Right renal cortex interstitium (tissue), 3 donors: ENCODE measurements at places on chromosomes 2 and 18. TPM values are rescaled to one million over a fixed set of nuclear protein-coding genes. Genes with fewer than 3 reads are reported as not detected.

Gene TWIST2
- 3.5 TPM for polyA plus RNA-seq

- no peak for DNase-seq
Measured at GRCh38 chr2:165407466-165407865, 62.0 kb upstream of the CSRNP3 start.

GRCh38 chr2:163187995-163188655, 349.6 kb upstream of the KCNH7 start:
- no peak for DNase-seq

GRCh38 chr2:224901121-224901676, 141.1 kb downstream of the DOCK10 start:
- no peak for DNase-seq

DNA sequence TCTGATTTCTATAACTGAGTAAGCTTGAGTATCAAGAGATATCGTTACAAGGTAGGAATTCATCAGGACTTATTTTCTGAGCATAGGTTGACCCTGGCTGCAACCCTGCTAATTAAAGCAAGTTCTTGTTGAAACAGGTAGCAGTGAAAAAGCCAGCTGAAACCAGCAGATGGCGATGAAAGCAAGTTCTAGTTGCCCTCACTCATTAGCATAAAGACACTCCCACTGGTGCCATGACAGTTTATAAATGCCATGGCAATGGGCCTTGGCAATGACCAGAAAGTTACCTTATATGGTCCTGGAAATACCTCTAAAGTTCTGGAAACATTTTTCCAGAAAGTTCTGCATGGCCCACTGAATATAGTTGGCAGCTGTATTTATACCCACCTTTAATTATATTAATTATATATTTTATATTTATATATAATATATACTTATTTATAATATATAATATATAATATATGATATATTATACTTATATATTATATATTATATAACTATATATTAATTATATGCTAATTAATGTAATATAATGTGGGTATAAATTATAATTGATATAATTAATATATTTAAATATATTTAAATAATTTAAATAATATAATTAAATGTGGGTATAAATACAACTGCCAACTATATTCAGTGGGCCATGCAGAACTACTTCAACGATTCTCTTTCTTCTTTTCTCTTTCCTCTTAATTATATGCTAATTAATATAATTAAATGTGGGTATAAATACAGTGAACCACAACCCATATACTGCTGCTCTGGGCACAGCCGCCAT, 188.0 kb downstream of the CDH7 start:
- DNase-seq: no peak

- no peak for DNase-seq
Measured at GRCh38 chr2:100207411-100207885, 65.1 kb upstream of the AFF3 start.

- DNase-seq: no peak
Measured at GRCh38 chr2:170206805-170207407, 29.0 kb downstream of the MYO3B start.

DNA sequence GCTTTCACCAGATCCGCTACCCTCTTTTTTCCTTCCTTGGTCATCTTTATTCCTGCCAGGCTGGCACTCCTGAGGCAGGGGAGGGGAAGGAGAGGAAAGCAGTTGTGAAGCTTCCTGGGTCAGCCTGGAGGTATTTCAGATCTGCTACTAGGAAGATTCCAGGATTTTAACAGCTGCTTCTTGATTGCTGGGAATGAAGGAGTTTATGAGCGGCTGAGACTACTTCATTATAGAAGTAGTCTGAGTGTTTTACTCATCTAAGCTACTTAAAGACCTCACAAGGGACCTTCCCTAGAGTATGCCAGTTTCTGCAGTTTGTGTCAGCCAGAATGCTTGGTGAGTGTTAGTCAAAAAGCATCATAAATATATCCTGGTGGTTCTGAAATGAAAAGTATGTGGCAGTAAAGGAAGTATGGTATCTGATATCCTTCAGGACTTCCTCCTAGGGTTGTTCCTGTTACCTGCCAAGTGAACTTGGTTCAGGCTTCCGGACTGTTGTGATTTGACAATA, 1.9 kb downstream of the TANC1 start:
- no peak for DNase-seq
